ENCODE measurements at places on chromosomes 6 and 20.

DNA sequence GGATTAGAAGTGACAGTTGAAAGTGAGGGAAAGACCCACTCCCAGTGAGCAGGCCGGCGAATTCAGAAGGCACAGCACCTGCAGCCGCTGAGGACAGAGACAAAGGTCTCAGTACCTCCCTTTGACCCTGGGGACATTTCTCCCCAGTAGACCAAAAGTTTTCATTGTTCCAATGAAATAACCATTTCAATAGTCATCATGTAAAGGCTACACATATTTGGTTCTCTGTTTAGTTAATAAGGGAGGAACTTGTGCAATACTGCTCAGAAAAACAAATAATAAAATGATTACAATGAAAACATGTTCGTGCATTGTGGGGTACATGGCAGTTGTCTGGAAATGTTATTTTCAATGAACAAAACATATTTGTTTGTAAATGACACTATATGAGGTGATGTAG, 52.5 kb downstream of the EDN1 start:
- DNase-seq = no peak

GRCh38 chr6:57013521-57013926, 33.0 kb upstream of the KIAA1586 start:
- no peak for DNase-seq

GRCh38 chr20:2390951-2391675, 10.4 kb downstream of the TGM6 start:
- DNase-seq = no peak

- DNase-seq = no peak
Observed at GRCh38 chr20:24032400-24032898, 43.9 kb upstream of the GGTLC1 start.

- no peak for DNase-seq
Observed at GRCh38 chr6:169618526-169619490, 83.0 kb downstream of the WDR27 start.
